ENCODE measurements at places on chromosomes 6 and 20.

DNA sequence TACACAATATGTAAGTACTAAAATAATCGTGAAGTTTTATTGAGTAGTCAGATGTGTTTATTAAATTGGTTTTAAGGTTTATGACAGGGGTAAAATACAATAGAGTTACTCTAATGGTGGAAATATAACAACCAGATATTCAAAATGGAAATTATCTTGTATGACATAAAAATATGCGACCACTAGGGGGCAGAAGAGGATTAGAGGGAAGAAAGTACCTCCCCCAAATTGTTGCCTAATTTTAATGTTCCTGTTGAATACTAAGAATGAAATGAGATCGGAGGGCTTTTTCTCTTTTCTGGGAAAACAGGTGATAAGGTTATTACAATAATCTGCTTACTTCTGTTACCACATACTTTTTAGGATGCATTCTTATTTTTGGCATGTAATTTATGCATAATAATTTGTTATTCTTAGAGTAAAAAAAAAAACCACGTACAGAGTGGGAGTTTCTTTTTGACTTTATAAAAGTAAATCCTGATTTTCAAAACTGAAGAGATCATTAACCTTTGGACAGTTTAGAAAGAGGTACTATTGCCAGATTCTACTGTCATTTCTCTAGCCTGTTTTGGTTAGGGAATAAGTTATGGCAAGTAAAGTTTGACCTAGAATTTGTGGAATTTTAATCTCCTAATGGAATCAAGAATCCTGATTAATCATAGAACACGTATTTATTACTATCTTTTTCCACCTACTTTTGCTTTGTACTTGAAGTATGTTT, 159.2 kb downstream of the CD109 start:
- no peaks in the 10 kb centered on the region for H3K27me3 ChIP-seq
- H3K4me1 ChIP-seq = no peaks in the 10 kb centered on the region
- no peak overlapping the region for H3K4me3 ChIP-seq
- no peaks in the 10 kb centered on the region for H3K36me3 ChIP-seq
- H3K27ac ChIP-seq = no peak overlapping the region

GRCh38 chr20:13486694-13487093, 152.0 kb downstream of the TASP1 start:
- no peak for DNase-seq
- peaks cover 5% of the 10 kb centered on the region for H3K4me1 ChIP-seq
- no peaks in the 10 kb centered on the region for H3K27me3 ChIP-seq
- no peak overlapping the region for H3K4me3 ChIP-seq
- H3K27ac ChIP-seq = no peak overlapping the region

DNA sequence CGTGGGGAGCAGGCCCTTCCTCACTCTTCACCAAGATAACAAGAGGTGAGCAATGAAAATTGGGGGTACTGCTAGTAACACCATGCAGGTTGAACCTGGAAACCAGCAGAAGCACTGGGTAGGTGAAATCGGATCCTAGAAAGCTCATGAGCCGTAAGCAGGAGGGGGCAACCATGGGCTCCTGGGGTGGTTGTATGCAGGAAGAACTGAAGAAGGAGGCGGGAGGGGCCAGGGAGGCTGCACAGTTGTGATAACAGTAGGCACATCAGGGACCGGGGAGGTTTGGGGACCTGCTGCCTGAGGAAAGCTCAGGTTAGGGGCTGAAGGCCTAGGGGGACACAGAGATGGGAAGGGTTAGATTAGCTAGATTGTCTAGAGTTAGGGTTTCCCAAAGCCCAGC, 5.6 kb upstream of the LY6G5C start:
- peaks cover 11% of the 10 kb centered on the region for H3K36me3 ChIP-seq
- peak overlapping the region; percentile 2 for H3K27ac ChIP-seq
- H3K4me3 ChIP-seq = no peak overlapping the region
- peaks cover 15% of the 10 kb centered on the region for H3K4me1 ChIP-seq
- DNase-seq = no peak

DNA sequence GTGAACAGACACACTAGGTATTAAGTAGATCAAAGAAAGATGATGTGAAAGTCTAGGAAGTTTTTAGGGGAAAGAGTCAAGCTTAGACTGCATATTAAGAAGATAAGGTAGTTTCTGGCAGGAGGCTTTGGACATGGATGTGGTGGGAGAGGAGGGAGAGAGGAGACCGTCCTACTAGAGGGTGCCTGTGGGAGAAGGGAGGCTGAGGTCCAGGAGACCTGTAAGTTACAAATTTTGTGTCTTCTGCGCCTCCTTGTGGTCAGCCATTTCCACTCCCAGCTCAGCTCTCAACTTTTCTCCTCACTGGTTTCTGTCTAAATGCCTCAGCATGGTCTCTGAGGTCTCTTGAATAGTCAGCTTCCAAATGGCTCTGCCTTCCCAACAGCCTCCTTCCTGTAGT, 193.5 kb downstream of the UNC5CL start:
- peak; percentile 17 for DNase-seq
- H3K36me3 ChIP-seq = no peaks in the 10 kb centered on the region
- H3K27me3 ChIP-seq = peaks cover 18% of the 10 kb centered on the region
- no peak overlapping the region for H3K27ac ChIP-seq

GRCh38 chr20:9388160-9388812, 126.1 kb upstream of the LAMP5 start:
- H3K4me1 ChIP-seq = no peaks in the 10 kb centered on the region
- H3K27me3 ChIP-seq = no peaks in the 10 kb centered on the region
- H3K36me3 ChIP-seq = no peaks in the 10 kb centered on the region
- H3K27ac ChIP-seq = no peak overlapping the region

GRCh38 chr6:166323395-166323794, 15.2 kb upstream of the PRR18 start:
- no peaks in the 10 kb centered on the region for H3K4me1 ChIP-seq
- no peaks in the 10 kb centered on the region for H3K27me3 ChIP-seq
- no peak overlapping the region for H3K4me3 ChIP-seq
- DNase-seq = no peak

- H3K4me3 ChIP-seq = no peak overlapping the region
- H3K36me3 ChIP-seq = no peaks in the 10 kb centered on the region
- peaks cover 15% of the 10 kb centered on the region for H3K27me3 ChIP-seq
- no peak for DNase-seq
- peaks cover 3% of the 10 kb centered on the region for H3K4me1 ChIP-seq
Measured at GRCh38 chr6:139917951-139918630, 543.6 kb upstream of the CITED2 start.

DNA sequence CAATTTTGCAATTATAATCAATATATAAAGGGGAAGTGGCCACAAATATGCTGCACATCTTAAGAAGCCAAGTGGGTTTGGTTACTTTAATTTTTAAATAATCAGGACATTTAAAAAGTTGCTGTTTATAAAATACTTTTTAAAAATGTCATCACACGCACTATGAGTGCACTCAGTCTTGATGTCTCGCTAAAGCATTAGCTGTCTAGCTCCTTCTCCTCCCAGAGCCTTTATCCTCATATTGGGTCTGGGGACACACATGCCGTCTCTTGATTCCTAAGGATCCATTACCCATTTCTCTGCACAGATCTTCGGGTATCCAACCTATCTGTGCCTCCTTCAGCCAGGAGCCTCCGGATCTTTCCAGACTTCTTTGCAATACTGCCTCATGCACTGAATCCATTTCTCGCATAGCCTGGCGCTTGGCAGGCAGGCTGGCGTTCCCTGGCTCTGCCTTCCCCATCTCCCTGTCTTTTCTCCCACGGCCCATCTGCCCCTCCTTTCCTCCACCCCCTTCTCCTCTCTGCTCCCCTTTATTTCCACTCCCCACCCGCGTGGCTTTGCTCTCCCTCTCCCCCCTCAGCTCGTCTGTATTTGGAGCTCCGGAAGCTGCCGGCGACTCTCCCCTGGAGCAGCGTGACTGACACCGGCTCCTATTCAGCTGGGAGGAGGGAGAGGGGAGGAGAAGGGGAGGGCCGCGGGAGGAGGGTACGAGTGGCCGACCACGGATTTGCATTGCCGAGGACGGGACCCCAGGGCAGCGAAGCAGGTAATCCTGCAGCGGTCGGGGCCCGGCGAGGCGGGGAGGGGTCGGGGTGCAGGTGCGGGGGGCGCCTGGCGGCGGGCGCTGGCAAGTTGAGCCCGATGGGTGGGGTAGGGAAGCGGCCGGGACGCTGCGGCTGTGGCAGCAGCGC, at the start of gene CAP2:
Gene CAP2 (plus strand): TSS at position 618 of the 914 bp plus-strand sequence. CDS start 27,961 bp downstream, outside the sequence.
- H3K4me3 ChIP-seq = peak within 1 kb of the TSS; percentile 56
- peaks cover 53% of the 10 kb centered on the region for H3K27me3 ChIP-seq
- DNase-seq = no peak
- no peaks in the 10 kb centered on the region for H3K36me3 ChIP-seq
- H3K4me1 ChIP-seq = peaks cover 2% of the 10 kb centered on the region

DNA sequence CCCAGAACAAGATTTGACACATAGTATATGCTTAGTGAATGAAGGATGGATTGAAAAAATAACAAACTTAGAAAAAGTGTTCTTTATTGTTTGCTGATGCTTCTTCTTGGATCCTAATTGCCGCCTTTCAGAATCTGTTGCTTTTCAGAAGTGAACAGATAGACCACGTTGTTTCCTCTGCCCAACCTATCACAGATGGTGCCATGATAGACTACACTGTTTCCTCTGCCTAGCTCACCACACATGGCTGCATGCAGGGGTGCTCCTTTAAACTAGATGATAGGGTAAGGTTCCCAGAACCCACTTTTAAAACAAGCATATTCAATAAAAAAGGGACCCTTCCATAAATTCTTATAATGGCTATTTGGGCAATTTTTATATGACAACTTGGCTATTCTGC, 4.6 kb upstream of the RGS17 start:
- no peak overlapping the region for H3K4me3 ChIP-seq
- H3K27me3 ChIP-seq = peaks cover 13% of the 10 kb centered on the region
- no peaks in the 10 kb centered on the region for H3K36me3 ChIP-seq
- DNase-seq = no peak
- peaks cover 1% of the 10 kb centered on the region for H3K4me1 ChIP-seq
- H3K27ac ChIP-seq = no peak overlapping the region

DNA sequence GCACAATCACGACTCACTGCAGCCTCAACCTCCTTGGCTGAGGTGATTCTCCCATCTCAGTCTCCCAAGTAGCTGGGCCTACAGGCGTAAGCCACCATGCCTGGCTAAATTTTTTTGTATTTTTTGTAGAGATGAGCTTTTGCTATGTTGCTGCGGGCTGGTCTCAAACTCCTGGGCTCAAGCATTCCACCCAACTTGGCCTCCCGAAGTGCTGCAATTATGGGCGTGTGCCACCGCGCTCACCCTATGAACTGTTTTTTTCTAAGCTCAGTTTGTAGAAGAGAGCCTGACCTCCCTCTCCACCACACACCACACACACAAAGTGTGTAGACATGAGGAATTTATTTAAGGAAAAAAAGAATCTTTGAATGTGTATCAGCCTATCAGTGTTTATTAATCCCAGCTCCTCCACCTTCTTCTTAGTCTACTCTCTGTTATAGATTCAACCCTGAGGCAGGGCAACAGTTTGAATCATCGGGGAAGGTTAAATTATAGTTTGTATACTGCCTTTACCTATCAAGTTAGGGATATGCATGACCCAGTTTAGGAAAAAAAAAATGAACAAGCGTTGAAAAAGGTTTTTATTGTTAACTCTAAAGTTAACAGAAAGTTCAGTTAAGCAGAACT, 74.1 kb downstream of the PLEKHG1 start:
- no peak overlapping the region for H3K4me3 ChIP-seq
- H3K27me3 ChIP-seq = peaks cover 4% of the 10 kb centered on the region
- H3K4me1 ChIP-seq = peaks cover 4% of the 10 kb centered on the region

- no peaks in the 10 kb centered on the region for H3K36me3 ChIP-seq
- H3K27ac ChIP-seq = no peak overlapping the region
- no peaks in the 10 kb centered on the region for H3K4me1 ChIP-seq
- H3K4me3 ChIP-seq = no peak overlapping the region
- DNase-seq = no peak
Measured at GRCh38 chr6:14415452-14415851, 297.9 kb downstream of the CD83 start.

DNA sequence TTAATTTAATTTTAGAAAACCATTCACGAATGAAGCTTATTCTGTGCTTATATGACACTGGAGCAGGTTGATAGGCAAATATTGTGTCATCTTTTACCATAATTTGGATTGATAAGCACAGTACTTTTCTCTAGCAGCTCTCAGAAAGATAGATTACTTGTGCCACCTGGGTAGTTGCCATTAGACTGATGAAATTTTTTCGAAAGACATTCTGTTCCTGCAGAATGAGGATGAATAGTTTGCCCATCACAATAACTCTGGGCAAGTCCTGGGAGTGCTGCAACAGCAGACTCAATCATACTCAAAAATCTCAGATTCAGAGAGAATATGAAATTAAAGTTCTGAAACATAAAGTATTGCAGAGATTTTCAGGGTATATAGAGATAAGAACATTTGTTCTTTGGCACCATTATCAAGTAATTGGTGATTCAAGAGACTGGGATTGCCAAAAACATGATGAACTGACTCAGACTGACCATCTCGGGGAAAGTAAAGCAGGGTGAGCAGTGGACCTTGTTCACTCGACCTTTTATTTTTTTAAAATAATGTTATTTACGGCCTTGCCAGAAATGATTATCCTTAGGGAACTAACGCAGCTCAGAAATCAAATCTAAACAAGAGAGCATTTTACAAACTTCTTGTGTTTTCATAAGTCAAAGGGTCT, 65.8 kb upstream of the PTCHD4 start:
- H3K36me3 ChIP-seq = no peaks in the 10 kb centered on the region
- H3K27me3 ChIP-seq = no peaks in the 10 kb centered on the region
- no peak overlapping the region for H3K27ac ChIP-seq
- no peak overlapping the region for H3K4me3 ChIP-seq
- no peak for DNase-seq

DNA sequence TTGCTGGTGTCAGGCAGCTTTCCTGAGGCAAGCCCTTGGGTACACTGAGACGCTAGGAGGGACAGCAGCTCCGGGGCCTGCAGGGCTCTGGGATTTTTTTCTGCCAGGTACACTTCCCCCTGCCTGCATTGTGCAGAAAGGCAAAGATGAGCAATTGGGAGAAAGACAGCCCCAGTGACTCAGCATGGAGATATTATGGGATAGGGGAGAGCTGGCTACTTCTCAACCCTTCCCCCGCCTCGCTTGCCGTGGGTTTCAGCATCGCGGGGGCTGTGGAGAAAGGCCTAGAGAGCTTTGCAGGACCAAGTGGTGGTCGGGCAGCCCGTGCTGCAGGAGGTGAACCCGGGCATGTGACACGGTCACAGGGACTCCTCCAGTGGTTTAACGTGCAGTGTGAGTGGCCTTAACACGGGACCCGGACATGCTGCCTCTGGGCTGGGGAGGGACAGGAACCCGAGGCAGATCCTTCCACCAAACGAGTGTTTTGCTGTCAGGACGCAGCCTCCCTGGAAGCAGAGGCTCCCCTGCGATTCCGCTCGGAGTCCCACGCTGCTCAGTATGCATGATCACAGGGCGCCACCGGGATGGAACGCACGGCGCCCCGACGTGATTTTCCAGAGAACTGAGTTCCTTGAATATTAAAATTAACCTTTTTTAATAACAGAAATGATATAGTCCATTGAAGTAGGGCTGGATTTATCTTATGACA, 139.9 kb downstream of the CDH4 start:
- H3K4me3 ChIP-seq = no peak overlapping the region
- no peak for DNase-seq
- H3K4me1 ChIP-seq = no peaks in the 10 kb centered on the region
- H3K27me3 ChIP-seq = peaks cover 5% of the 10 kb centered on the region
- H3K27ac ChIP-seq = no peak overlapping the region
- no peaks in the 10 kb centered on the region for H3K36me3 ChIP-seq
